ENCODE measurements at places on chromosomes 13 and 19.

DNA sequence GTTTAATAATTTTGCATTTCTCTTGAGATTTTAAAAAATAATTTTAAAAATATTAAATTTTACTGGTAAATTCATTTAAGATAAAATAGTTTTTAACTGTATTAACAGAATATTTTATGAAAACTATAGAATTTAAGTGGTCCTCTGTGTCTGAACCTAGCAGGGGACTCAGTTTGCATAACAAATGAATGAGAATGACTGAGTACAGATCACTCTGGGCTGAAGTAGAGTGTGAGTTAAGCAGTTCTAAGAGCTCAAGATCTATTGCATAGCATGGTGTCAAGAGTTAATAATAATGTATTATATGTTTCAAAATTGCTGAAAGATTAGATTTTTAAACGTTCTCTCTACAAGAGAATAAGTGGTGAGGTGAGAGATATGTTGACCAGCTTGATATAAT is 348.3 kb upstream of the SLITRK1 start:
- no peak for DNase-seq

- DNase-seq, result no peak
Observed at GRCh38 chr13:79501538-79502232, 20.7 kb downstream of the NDFIP2 start.

DNA sequence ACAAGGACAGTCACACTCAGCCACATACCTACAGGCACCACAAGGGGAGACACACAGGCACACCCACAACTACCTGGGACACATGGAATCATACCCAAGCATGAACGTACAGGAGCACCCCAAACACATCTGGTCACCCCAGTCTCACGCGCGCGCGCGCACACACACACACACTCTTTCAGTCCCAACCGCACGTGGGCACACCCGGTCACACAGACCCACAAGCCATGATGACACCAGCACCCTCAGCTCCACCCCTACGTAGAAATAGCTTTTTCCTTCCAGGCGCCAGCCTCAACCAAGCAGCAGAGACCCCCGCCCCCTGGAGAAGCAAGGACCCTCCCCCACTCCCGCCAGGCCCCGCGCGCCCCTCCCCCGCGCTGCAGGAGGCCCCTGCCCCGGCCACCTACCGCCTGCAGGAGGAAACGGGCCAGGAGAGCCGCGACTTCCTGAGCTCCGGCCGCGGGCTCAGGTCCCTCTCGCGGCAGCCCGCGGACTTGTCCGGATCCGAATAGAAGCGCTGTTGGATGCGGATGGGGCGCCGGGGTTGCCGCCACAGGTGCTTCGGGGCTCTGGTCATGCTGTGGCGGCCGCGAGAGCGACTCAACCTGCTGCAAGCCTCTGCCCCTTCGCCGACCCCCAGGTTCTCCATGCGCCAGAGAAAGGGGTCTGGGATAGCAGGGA is 6.4 kb upstream of the PDE4C start:
- DNase-seq, result no peak

DNA sequence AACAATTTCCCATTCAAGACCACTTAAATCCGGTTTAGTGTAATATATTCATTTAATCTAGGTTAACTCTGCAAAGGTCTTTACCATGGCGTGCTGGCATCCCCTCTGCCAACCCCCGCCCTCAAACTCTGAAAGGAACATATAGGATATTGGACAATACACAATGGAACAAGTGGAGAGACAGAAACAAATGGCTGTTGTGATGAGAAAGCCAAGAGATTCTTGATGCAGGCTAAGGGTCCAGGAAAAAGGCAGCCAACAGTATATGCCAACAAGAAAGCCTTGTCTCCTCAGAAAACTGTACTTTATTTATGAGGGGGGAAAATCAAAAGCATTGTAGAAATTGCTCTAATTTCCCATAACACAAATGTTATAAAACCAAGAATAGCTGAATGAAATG is 407.3 kb upstream of the SGCG start:
- no peak for DNase-seq

DNA sequence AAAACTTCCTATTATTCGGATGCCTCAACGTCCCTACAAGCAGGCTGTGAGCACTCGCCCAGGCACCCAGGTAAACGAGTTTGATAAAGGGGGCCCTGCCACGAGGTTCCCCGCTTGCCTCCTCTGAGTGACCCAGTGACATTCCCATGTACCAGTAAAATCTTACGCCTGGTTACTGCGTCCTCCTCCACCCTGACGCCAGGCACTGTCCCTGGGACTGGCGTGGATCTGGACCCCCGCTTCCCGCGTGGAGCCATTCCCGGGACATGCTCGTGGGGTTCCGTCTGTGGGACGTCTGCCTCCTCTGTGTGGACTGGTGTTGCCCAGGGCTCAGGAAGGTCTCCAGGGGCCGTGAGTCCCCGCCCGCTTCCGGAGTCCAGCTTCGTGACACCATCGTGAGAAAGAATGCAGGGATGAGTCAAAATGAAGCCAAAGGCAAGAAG is 407 bp upstream of the ZNF550 start:
- DNase-seq, result no peak

- no peak for DNase-seq
Observed at GRCh38 chr13:99740251-99740979, 231.2 kb downstream of the ZIC5 start.

- no peak for DNase-seq
Observed at GRCh38 chr19:39173502-39173991, 23.2 kb upstream of the NCCRP1 start.

GRCh38 chr13:108708921-108709320 is 79.5 kb downstream of the MYO16 start:
- no peak for DNase-seq

GRCh38 chr13:36819739-36820090 is 693 bp downstream of the RFXAP start:
- DNase-seq, result no peak

DNA sequence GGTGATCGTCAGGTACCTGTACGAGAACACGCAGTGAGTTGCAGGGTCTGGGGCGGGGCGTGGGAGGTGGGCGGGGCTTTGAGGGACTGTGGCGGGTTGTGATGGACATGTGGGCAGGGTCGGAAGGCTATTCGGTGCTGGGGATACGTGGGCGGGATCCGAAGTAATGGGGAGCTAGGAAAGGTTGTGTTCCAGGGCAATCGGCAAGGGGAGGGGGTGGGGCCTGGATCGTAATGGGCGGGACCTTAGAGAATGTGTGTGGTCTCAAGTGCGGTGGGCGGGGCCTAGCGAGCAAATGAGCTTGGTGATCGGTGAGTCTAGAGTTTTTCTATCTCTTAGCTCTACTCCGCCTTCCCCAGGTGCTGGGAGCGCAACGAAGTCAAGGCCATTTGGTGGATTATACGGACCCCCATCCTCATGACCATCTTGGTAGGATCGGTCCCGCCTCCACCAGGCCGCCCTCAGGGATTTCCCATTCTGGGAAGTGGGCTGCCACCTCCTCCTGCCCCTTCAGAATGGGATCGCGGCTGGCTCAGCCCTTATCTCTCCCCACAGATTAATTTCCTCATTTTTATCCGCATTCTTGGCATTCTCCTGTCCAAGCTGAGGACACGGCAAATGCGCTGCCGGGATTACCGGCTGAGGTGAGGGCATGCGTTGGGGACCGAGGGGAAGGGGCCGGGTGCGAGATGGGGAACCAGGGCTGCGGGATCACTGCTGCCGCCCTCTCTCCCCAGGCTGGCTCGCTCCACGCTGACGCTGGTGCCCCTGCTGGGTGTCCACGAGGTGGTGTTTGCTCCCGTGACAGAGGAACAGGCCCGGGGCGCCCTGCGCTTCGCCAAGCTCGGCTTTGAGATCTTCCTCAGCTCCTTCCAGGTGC is 9.6 kb downstream of the GIPR start:
- peak; percentile 67 for DNase-seq

GRCh38 chr13:33284916-33285315 is 639 bp downstream of the STARD13 start:
- DNase-seq, result no peak

GRCh38 chr13:75326173-75327134 is 155.5 kb downstream of the TBC1D4 start:
- peak; percentile 12 for DNase-seq

DNA sequence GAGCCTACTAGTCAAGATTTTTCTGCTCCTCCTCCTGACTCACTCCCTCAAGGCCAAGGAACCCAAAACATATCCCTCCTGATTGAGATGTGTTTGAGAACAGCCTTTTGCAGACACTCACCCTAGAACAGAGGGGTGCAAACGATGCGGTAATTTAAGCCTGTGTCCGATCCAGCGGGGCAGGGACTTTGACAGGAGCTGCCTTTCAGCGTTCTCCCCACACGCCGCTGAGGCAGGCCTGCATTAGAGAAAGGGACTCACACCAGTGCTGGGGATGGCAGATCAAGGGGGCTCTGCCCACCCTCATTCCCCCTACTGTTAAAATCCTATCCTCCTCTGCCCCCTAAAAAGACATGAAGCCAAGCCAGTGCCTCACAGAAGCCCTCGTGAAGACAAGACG is 70.5 kb downstream of the CCDC70 start:
- no peak for DNase-seq

- DNase-seq, result no peak
Observed at GRCh38 chr19:27705896-27706295, 1507.1 kb downstream of the UQCRFS1 start.

DNA sequence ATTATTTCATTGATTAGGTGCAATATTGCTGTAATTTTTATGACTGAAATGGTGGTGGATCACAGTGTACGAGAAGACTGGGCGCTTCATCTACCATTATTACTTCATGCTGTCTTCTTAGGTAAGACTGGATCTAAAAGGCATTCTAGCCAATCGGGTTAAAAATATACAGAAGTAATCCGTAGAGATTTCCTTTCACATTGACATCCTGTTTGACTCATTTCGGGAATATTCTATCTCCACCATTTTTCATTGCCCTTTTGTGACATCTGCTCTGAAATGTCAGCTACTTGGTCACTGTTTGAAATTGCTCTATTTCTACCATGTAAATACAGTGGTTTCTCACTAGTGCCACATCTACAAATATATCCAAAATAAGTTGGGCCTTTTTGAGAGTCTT is 90.2 kb downstream of the ZAR1L start:
- DNase-seq, result no peak

GRCh38 chr13:98576200-98576945 is 534 bp downstream of the STK24 start:
- peak; percentile 8 for DNase-seq

GRCh38 chr13:32695602-32696250 is 109.5 kb downstream of the PDS5B start:
- DNase-seq, result no peak

GRCh38 chr19:42850981-42851717 is 28.4 kb downstream of the PSG1 start:
- DNase-seq, result no peak

GRCh38 chr19:44847144-44848035 is 1.3 kb downstream of the NECTIN2 start:
- DNase-seq, result no peak

DNA sequence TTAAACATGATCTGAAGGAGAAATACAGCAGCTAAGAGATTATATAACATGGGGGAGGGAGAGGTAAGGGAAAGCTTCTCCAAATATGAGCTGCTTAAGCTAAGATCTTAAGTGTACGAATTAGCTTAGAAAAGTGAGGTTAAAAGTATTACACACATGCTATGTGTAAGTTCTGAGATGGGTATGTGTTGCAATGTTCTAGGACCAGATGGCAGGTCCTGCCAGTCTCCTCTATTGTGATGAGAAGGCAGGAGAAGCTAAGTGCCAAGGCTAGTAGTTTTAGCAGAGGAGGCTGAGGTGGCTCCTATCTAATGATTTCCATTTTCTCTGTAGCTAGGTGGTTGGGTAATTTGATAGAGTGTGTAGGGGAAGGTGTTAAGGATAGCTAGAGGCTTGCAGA is 57.6 kb downstream of the MICU2 start:
- no peak for DNase-seq

DNA sequence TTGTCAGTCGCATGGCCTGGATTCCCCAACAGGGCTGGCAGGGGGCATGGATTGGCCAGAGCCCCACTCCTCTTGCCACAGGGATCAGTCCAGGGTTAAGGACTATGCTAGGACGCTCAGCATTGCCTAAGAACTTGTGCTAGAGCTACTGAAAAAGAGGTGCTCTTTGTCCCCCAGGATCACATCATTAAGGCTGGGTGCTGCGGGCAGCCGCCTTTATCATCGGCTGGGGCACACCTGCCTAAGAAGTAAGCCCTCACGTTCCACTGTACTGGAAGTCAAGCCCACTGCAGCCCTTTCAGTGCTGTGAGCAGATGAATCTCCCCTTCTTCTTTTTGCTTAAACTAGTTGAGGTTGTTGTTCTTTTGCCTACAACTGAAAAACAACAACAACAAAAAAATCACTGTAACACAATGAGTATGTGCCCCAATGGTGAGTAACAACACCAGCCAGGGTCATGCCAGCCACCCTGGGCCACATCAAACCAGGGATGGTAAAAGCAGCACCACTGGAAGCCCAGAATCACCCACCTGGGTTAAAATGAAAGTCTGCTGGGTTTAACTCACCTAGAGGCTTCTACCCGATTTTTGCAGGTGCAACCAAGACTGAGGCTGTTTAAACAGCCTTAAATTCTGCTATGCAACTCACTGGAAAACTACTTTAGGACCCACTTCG is 20.6 kb downstream of the STK24 start:
- DNase-seq, result no peak

- no peak for DNase-seq
Observed at GRCh38 chr19:1130771-1131717, 27.2 kb downstream of the GPX4 start.

- no peak for DNase-seq
Observed at GRCh38 chr13:98913741-98914140, 64.1 kb downstream of the DOCK9 start.

DNA sequence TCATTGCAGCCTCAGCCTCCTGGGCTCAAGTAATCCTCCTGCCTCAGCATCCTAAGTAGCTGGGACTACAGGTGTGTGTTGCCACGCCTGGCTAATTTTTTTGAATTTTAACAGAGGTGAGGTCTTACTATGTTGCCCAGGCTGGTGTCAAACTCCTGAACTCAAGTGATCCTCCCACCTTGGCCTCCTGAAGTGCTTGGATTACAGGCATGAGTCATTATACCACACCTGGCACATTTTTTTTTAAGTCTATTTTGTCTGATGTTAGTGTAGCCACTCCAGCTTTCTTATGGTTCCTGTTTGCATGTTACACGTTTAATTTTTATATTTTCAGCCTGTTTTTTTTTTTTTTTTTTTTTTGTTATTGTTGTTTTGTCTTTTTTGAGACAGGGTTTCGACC is 24.8 kb downstream of the KDM4B start:
- DNase-seq, result no peak

GRCh38 chr13:91659256-91660075 is 261.0 kb downstream of the GPC5 start:
- no peak for DNase-seq

- no peak for DNase-seq
Observed at GRCh38 chr13:30743319-30744055, 8.1 kb downstream of the ALOX5AP start.

- DNase-seq, result no peak
Observed at GRCh38 chr19:52638601-52639000, 446 bp upstream of the ZNF83 start.
